ENCODE measurements at places on chromosomes 2 and 18. TPM values are rescaled to one million over a fixed set of nuclear protein-coding genes. Genes with fewer than 3 reads are reported as not detected.

Gene CDH19
- 1.3 TPM for polyA plus RNA-seq

DNA sequence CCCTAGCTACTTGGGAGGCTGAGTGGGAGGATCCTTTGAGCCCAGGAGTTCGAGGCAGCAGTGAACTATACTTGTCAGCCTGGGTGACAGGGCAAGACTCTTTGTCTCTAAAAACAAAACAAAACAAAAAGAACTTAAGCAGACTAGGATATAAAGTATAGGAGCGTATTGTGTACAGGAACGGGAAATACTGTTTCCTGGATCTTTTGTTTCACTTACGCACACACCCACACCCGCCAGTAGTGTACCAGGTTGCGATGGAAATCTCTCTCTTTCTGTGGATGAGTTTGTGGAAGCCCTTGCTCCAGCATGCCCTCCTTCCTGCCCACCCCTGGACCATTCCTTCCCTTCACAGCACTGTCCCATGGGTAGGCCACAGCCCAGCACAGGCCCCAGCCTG lies 136.3 kb downstream of the RPIA start:
- no peak for DNase-seq

Gene ANKRD62
- not detected for polyA plus RNA-seq

Gene TLK1
- 19.0 TPM for polyA plus RNA-seq

Gene SCYGR4
- polyA plus RNA-seq, result not detected

DNA sequence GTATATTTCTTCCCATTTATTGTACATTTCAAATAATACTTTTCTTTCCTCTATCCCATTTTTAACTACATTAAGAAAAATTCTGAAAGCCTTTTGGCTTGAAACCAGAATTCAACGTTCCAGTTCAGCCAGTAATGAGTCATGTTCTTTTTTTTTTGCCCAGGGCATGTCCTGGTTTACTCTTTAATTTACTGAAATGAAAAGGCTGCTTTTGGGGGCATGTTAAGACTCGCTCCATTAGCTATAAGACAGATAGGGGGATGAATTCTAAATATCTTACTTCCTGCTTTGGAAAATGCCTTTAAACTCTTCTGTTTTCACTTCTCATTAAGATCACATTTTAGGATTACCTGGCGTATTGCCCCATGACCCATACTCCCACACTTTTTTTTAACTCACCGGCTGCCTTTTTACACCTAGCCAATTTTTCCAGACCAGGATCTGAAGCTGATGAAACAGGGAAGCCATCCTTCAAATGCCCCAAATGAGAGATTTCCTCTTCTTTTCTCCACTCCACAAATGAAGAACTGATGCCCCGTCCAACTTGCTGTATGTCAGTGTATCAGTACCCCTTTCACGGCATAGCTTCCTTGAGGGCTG lies 585 bp downstream of the ABCA12 start:
- DNase-seq, result no peak

GRCh38 chr2:170669909-170670308 lies 45.2 kb upstream of the SP5 start:
- no peak for DNase-seq

- no peak for DNase-seq
Measured at GRCh38 chr18:47174545-47175116, 1.5 kb downstream of the IER3IP1 start.

DNA sequence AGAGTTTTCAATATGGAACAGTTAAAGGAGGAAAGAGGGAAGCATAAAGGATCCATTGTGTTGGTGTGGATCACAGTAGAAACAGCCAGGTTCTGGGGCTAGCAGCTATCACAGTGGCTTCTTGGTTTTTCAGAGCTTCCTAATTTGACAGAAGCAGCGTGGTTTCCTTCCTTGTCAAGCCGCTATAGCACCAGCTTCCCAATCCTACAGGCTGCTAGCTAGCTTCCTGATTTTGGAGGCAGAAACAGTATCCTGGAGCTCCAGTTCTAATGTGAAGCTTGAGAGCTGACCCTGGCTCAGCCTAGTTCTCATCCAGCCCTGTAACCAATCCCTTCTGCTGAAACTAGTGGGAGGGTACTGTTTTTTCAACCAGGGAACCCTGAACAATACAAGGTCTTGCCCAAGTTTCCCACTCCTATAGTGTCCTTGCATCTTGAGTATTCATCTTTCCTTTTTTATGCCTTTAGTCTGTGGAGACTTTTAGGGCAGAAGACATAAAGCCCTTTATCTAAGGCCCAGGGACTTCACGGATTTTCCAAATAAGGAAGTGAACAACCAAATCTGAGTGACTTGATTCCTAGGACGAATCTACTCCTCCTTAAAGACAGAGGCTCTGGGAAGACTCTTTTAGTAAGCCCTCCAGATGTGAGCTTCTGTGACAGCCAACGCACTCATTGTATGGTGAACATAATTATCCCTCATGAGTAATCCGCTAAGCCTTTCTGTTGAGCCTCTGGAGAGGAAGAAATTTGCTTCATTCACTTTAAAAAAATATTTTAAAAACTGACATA lies 33.8 kb downstream of the CCDC93 start:
- DNase-seq, result no peak

DNA sequence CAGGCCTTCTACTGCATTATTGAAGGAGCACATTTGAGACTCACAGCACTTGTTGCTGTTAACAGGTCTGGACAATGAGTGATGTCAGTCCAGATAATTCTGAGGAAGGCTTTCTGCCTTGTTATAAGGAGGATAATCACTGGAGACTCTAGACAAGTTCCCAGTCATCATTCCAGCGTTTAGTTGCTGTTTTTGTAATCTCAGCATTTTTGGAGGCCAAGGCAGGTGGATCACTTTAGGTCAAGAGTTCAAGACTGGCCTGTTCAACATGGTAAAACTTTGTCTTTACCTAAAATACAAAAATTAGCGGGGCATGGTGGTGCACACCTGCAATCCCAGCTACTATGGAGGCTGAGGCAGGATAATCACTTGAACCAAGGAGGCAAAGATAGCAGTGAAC lies 39.6 kb upstream of the TRIM43B start:
- no peak for DNase-seq

- no peak for DNase-seq
Measured at GRCh38 chr2:235611349-235611748, 117.5 kb downstream of the AGAP1 start.

GRCh38 chr2:85963068-85963467 lies 74.3 kb upstream of the ST3GAL5 start:
- no peak for DNase-seq

DNA sequence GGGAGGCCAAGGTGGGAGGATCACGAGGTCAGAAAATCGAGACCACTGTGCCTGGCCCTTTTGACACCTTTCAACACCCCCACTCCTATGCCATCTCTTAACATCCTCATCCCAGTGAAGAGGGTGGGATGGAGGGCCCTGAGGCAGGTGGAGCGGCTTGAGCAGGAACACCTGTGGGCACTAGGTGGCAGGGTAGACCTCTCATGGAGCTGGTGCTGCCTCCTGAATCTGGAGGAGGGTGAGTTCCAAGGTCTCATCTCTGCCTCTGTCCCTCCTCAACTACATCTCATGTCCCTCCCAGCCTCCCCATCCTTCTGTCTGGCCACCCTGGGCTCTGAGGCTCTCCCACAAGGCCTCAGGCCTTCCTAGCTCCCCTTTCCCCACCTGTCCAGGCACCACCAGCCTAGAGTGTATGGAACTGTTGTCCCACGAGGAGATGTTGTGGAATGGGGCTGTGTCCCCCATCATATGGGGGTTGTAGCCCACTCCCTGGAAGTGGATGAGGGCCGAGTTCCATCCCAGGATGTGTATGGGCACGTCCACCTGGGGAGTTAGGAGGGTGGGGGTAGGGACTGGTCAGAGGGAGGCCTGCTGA lies 17.0 kb upstream of the CRYBA2 start:
- DNase-seq, result no peak

GRCh38 chr2:140586379-140586778 lies 1544.4 kb downstream of the LRP1B start:
- DNase-seq, result no peak

DNA sequence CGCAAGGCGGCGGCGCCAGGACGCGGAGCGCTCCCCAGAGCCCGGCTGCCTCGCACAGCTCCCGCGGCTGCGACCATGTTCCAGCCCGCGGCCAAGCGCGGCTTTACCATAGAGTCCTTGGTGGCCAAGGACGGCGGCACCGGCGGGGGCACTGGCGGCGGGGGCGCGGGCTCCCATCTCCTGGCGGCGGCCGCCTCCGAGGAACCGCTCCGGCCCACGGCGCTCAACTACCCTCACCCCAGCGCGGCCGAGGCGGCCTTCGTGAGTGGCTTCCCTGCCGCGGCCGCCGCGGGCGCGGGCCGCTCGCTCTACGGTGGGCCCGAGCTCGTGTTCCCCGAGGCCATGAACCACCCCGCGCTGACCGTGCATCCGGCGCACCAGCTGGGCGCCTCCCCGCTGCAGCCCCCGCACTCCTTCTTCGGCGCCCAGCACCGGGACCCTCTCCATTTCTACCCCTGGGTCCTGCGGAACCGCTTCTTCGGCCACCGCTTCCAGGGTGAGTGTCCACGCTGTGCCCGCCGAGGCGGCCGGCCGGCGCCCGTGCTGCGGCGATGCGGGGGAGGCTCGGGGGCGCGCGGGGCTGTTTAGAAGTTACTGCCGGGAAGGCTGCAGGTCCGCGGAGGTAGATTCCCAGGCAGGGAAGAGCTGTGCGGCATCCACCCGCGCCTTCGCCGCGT lies 696 bp downstream of the EMX1 start:
- no peak for DNase-seq

DNA sequence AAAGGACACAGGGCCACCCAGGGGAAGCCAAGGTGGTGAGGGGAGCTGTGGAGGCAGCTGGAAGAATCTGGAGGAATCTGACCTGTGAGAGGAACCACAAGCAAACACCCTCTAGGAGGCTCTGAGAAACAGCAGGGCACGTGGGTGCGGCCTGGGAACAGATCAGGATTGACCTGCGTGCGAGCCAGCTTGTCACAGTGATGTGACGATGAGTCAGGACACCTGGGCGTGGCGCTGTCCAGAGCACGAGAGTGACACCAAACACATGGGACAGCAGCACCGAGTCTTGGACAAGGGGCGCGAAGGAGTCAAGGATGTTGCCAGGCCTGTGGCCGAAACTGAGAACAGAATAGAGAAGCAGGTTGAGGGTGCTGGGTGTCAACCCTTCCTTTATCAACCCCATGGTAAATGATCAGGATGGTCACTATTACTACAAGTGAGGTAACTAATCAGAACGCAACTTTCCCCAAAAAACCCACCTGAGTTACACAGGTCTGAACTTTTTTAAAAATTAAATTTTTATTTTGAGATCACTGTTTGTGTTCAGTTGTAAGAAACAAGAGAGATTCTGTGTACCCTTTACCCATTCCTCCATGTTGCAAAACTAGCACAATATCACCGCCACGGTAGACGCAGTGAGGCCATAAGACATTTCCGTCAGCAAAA lies 637 bp upstream of the SFT2D3 start:
- no peak for DNase-seq

DNA sequence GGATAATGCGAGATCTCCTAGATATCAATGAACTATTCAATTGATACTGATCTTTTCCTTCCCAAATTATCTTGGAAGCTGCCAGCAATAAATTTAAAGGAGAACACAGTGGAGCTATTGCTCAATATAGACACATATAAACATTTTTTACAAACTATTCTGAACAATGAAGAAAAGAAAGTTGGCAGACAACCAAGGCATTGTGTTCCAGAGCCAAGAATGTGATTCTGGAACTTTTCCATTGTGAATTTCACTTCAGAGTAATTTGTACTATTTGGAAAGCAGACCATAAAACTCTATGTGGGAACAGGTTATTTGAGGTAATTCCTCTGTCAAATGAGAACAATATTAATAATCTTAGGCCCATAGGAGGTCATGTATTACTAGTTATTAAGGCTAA lies 588.2 kb downstream of the IRS1 start:
- no peak for DNase-seq

Gene IL1F10
- polyA plus RNA-seq, result not detected

- no peak for DNase-seq
Measured at GRCh38 chr2:180535289-180535688, 445.1 kb upstream of the UBE2E3 start.

GRCh38 chr2:161425728-161426454 lies 9.8 kb downstream of the TBR1 start:
- DNase-seq, result no peak

DNA sequence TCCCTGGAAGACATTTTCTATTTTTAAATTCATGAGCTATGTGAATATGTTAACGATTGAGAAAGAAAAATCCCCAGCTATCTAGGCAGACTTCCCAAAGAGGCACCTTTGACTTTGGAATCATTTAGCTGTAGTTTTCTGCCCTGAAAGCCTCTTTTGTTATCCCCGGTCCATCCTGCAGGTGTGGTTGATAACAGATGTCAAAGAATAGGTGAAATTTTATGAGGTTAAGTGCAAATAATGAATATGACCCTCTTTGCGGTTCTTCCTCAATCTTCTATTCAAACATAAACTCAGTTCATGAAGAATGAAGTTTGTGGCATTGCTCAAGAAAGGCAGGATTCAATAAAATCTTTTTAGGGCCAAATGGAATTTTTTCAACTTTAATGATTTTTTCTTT lies 51.6 kb upstream of the ATP8B1 start:
- DNase-seq, result no peak

DNA sequence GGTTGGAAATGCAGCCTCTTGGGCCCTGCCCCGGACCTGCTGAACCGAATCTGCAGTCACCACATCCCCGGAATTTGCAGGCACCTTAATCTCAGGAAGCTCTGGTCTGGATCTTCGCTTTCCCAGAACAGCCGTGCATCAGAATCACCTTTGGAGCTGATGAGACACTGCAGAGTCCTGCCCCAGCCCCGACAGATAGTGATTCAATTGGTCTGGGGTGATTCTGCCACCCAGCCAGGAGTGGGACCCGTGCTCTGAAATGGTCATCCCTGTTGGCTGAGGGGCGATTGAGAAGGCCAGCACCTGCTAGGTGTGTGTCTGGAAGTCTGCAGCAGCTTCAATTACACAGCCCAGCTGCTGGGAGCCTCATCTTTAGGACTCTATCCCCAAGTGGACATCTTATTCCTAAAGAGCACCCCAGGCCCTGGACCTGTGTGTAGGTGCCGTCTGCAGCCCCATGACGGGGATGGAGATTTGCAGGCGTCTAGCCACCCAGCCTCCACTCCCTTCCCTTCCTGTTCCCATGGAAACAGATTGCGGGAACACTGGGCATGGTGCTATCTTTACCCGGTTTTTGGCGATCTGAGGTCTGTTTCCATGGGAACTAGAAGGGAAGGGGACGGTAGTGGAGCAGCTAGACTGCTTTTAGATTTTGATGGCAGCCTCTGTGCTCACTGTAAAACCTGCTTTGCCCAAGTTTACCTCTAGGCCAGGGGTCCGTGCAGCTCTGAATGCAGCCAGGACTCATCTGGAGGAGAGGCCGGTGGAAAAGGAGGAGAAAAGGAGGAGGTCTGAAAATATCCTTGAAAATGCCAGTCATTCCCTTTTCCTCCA lies 156.1 kb downstream of the LDLRAD4 start:
- no peak for DNase-seq

DNA sequence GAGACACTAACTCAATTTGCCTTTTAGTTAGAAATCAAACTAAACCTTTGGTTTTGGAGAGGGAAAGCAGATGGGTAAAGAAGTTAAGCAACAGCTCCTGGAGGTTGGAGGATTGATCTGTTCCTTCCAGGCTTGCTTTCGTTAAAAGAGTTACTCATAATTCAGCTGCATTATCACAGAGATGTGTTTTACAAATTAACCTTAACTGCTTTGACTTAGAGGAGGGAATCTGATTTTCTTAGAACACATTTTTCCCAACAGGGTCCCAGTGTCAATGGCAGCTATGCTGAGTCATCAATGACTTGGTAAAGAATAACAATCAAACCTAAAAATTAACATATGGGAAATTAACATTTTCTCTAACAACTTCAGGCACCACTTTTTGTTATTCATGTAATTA lies 113.4 kb downstream of the COPS8 start:
- DNase-seq, result no peak

- DNase-seq, result no peak
Measured at GRCh38 chr2:98436734-98437133, 7.9 kb upstream of the INPP4A start.

All from forelimb muscle (tissue), 1 donor.